GOT3 (cell line): ENCODE measurements at places on chromosomes 1 and 21.

GRCh38 chr1:166911624-166912023 is 35.6 kb upstream of the TADA1 start:
- DNase-seq = no peak

GRCh38 chr1:69528376-69528775 is 39.3 kb upstream of the LRRC7 start:
- no peak for DNase-seq

- no peak for DNase-seq
Observed at GRCh38 chr1:177857285-177857684, 112.6 kb downstream of the SEC16B start.

DNA sequence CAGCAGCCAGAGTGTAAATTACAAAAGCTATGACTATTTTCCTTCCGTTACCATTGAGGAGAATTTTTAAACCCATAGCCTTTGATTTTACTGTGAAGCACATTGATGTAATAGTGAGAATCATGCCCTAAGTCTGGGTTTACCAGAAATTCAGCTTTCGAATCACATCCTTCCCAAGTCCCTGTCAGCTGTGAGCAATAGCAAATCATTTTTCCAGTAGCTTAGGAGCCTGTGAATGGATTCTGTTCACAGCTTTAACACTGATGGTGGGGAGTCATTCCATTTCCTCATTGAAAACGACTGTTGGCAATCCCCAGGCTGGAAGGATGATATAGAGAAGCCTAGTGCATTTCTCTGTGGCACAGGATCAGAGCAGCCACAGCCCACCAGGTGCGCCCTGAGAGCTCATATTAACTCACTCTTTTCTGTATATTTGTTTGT is 82.2 kb upstream of the C1orf105 start:
- no peak for DNase-seq

- DNase-seq = no peak
Observed at GRCh38 chr1:168972887-168973286, 133.6 kb upstream of the ATP1B1 start.

GRCh38 chr1:147053269-147053668 is 115.1 kb downstream of the NBPF12 start:
- no peak for DNase-seq

DNA sequence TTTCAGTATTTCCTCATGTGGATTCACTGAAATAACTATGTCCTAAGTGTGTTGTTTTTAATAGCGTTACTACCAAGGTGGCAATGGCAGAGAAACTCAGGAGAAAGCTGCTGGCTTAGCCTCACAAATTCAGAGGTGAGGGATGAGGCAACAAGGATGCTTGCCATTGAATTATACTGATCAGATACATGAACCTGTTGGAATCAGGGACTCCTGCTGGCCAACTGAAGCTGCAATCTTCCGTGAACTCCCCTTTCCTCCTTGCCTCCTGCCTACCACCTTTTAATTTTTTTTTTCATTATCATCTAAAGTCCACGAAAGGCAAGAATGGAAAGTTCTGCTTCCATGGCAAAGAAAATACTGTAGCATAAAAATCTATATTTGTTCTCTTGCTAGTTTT is 254.7 kb downstream of the NFIA start:
- DNase-seq = no peak

DNA sequence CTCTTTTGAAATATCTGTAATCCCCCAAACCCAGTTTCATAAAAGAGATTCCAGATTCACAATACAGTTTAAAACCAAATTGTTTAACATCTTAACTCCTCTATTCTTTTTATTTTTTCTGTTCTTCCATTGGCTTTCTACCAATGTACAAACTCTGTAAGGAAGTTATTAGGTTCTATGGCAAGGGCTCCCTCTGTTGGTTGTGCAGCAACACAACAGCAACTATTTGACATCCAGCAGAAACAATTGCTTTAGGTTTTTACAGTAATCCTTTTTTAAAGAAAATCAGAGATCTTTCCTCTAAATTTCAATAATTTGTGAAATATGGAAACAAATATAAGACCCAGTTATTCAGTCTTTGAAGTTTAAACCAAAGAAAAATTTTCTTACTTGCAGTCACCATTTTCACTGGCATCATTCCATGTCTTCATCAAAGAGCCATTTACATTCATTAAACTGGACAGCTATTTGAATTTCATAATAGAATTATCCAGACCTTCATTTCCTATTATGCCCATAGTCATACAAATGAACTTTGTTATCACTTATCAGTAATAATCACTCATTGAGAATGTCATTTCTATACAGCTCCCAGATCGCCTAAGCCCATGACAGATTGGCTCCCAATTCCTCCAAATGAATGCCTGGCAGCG is 46.5 kb upstream of the RNF11 start:
- no peak for DNase-seq

DNA sequence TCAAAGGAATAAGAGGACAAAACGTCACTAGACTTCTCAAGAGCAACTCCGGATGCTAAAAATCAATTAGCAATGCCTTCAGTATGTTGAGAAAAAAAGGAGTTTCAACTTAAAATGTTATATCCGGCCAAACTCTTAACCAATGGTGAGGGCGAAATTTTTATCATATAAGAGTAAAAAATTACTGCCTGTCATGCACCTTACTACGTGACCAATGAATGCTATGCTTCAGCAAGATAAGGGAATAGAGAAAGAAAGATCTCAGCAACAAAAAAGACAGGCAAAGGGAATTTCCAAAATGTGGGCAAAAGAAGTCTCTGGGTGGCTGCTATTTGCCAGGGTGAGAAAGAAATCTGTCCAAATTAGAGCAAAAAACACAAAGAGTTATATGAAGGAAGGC is 47.4 kb upstream of the LRRC7 start:
- DNase-seq = no peak

GRCh38 chr1:20187813-20188454 is 1.6 kb upstream of the PLA2G2C start:
- no peak for DNase-seq

DNA sequence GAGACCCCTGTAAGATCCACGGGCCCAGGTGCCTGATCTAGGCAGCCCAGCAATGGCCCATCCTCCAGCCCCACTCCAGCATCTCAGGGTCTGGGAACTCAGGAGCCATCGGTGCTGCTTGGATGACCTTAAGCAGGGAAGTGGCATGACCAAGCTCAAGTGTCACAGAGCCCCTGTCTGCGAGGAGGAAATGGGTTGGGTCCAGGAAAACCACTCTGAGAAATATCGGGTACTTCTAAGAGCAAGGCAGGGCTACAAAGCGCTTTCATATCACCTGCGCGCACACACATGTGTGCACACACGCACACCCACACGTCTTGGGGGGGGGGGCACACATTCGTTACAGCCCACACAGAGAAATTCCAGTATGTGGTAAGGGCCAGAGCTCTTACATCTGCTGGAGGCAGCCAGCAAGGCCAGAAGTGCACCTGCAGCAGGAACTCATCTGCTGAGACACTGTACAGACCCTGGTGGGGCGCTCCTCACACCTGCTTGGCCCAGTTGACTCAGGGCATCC is 32.6 kb upstream of the SPOCD1 start:
- DNase-seq = no peak
